Cardiac septum (tissue), 1 donor: ENCODE measurements at places on chromosomes 3 and 15. TPM values are rescaled to one million over a fixed set of nuclear protein-coding genes. Genes with fewer than 3 reads are reported as not detected.

Gene EPHB3
- 3.6 TPM for total RNA-seq

Gene DPPA2
- total RNA-seq = not detected

DNA sequence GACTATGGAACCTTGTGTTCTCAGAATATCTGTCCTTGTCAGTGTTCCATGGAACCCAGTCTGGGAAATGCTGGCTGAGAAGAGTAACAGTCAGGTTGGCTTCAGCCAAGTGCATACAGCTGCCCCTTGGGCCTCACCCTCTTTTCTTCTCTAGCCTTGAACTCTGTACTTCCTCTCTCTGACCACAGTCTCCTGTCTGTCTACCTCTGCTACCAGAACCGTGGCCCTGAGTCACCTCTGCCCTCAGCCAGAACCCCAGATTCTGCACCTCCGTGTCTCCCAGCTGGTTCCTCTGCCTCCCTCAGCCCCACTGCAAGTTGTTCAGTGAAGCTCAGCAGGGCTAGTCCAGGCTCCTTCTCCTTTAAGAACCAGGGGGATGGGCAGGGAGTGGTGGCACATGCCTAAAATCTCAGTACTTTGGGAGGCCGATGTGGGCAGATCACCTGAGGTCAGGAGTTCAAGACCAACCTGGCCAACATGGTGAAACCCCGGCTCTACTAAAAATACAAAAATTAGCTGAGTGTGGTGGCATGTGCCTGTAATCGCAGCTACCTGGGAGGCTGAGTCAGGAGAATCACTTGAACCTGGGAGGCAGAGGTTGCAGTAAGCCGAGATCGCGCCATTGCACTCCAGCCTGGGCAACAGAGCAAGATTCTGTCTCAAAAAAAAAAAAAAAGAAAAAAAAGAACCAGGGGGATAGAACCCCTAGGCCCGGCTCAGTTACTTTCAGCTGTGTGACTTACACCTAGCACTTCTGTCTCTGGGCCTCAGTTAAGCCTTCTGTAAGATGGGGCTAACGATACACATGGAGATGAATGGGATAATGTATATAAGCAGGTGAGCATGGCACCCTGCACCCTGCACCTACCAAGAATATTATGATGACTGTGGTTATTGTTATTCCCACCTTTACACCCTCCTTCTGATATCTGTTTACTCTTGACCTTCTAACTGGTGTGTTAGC is 24.3 kb upstream of the TATDN2 start:
- no peak for DNase-seq

Gene GOLGA6A
- not detected for total RNA-seq

DNA sequence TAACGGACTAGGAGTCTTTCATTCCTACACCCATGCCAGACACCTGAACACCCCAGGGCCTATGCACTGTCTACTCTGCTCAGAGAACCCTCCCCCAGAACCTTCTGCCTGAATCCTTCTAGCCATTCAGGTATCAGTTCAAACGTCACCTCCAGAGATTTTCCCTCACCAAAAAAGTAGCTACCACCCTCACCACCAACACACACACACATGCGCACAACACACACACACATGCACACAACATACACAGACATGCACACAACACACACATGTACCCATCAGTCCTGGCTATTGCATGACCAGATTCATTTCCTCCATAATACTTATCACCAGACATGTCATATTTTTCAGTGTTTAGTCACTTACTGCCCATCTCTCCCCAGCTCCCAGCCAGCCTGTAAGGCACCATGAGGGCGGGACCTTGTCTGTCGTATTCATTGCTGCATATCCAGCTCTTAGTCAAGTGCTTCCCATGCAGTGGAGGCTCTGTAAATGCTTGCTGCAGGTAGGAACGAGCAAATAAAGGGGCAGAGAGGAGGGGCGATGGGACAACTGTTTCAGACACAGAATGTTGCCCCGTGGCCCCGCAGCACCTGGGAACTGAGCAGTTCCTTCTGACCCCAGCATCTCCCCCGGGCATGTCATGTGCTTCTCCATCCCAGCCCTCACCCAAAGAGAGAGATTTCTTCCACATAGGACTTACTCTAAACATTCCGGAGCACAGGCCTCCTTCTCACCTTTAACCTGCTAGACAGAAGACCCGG is 29.2 kb downstream of the XXYLT1 start:
- DNase-seq = no peak

DNA sequence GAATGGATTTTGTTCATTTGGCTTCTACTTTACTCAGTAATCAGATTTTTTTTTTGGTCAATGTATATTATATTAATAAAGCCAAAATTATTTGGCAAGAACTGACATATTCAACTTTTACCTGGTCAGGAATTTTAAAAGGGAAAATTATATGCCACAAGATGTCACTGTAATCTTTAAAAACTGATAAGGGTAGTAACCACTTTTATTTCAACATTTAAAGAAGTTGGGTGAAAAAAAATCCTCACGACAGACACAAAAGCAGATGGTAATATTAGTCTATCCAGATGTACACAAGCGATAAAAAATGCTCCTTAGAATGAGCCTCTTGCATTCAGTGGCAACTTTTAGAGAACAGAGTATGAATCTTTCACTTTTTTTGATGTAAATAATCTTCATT is 101.9 kb downstream of the SERPINI1 start:
- DNase-seq = no peak

Gene PRTG
- 0.92 TPM for total RNA-seq
